ENCODE measurements at places on chromosomes 11 and 22. TPM values are rescaled to one million over a fixed set of nuclear protein-coding genes. Genes with fewer than 3 reads are reported as not detected.

The CALCA gene
- total RNA-seq = 0.73 TPM

The PRR14L gene
- total RNA-seq = 19.5 TPM

The OR51I1 gene
- total RNA-seq = not detected

The KRTAP5-9 gene
- 0.30 TPM for total RNA-seq

The CDON gene
- total RNA-seq = 5.3 TPM

The KBTBD3 gene
- total RNA-seq = 6.5 TPM

The MYBPC3 gene
- 0.08 TPM for total RNA-seq

The MUC6 gene
- total RNA-seq = 1.0 TPM

The SCT gene
- total RNA-seq = 0.81 TPM

The POU2AF3 gene
- 0.58 TPM for total RNA-seq

The MSANTD4 gene
- 5.0 TPM for total RNA-seq

The NNMT gene
- 588 TPM for total RNA-seq

The CEP57 gene
- 32.6 TPM for total RNA-seq

The MAP4K2 gene
- 6.6 TPM for total RNA-seq

The MRPL21 gene
- 23.4 TPM for total RNA-seq

The RIBC2 gene
- not detected for total RNA-seq

The RSF1 gene
- 19.9 TPM for total RNA-seq

The ASPHD2 gene
- 0.13 TPM for total RNA-seq

The ARHGAP8 gene
- 0.98 TPM for total RNA-seq

The LUZP2 gene
- total RNA-seq = not detected

The DPP3 gene
- 24.4 TPM for total RNA-seq

The ZNRF3 gene
- total RNA-seq = 7.3 TPM

The CHST1 gene
- total RNA-seq = 2.3 TPM

The SLN gene
- not detected for total RNA-seq

The TSG101 gene
- total RNA-seq = 16.8 TPM

The NAALAD2 gene
- total RNA-seq = 0.25 TPM

The TRIM49D1 gene
- total RNA-seq = not detected

The OR6T1 gene
- total RNA-seq = not detected

The SEPTIN3 gene
- not detected for total RNA-seq

The KCNK4 gene
- total RNA-seq = not detected

The APOA5 gene
- total RNA-seq = 757 TPM

The TREH gene
- 3.4 TPM for total RNA-seq

The MS4A12 gene
- not detected for total RNA-seq

The TSPAN32 gene
- total RNA-seq = 0.35 TPM

The BTG4 gene
- total RNA-seq = not detected

The CENPM gene
- not detected for total RNA-seq

The OR8D4 gene
- not detected for total RNA-seq

The UFD1 gene
- 28.4 TPM for total RNA-seq

The BIK gene
- total RNA-seq = 0.25 TPM

The SLC1A2 gene
- 9.1 TPM for total RNA-seq

The MMP13 gene
- not detected for total RNA-seq

All from left lobe of liver (tissue), 2 donors.